Brain (organoid and tissue), 16 donors: ENCODE measurements at places on chromosomes 3 and 15.
A peak's percentile ranks its signal among the peaks of the same experiment; 100 is the strongest.

DNA sequence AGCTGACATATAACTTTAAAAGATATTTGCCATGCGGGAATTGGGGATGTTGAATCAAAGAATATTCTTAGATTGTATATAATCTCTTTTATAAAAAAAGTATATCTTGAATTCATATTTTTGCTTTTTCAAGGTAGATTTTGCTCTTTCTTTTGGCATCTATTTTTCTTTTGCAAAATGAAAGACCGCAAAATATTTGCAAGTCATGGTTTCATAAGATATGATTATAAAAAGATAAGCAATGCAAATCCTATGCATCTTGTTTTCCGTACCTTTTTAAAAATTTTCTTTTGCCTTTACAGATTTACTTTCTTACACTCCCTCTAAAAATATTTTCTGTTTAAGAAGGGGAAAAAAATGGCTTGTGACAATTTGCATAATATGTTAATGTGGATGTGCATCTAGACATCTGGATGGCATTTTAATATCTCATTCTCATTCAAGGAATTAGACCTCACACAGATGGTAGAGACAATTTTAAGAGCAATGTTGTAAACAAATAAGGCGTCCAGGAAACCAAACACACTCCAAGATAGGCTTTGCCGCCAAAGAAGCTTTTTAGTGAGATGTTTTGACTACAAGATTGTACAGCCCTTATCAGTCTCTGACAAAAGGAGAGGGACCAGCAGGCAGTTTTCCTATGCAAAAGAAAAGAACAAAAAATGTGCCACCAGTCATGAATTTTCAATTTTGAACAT is 371.1 kb downstream of the CHL1 start:
- DNase-seq, result peak; percentile 22

- DNase-seq, result no peak
Observed at GRCh38 chr3:165403666-165404065, 207.5 kb upstream of the SLITRK3 start.

GRCh38 chr15:96948981-96949380 is 618.5 kb downstream of the NR2F2 start:
- DNase-seq, result no peak

GRCh38 chr15:73607405-73607804 is 25.8 kb downstream of the NPTN start:
- DNase-seq, result no peak

DNA sequence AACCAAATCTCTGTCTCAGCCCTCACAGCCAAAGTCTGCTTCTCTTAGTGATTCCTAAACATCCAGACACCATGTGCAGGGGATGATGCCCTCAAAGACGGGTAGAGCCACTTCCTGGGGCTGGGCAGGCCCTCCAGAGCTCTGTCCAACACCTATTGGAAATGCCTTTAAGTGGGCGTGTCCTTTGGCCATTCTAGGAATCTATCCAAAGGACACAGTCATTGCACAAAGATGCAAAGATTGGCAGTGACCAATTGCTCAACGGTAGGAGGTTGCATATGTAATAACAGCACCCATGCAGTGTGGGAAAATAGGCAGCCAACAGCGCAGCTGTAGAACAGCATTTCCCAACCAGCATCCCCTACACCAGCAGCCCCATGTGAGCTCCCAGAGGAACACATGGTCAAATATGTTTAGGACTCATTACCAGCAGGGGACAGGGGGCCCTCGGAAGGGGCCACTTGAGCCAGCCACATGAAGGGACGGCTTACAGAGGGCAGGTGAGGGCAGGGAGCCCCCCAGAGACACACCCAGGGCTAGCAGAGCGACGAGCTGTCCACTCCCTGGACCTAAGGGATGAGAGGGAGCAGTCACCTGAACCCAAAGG is 142.8 kb upstream of the IQSEC1 start:
- DNase-seq, result no peak

- DNase-seq, result no peak
Observed at GRCh38 chr15:99369196-99369595, 117.9 kb downstream of the LRRC28 start.
